ENCODE measurements at places on chromosomes 12 and 14. TPM values are rescaled to one million over a fixed set of nuclear protein-coding genes. Genes with fewer than 3 reads are reported as not detected.

The LRRC23 gene
- 7.0 TPM for total RNA-seq

The PLXNC1 gene
- 6.1 TPM for total RNA-seq

GRCh38 chr12:105876396-105876927 is 262.3 kb downstream of the NUAK1 start:
- no peak for DNase-seq

DNA sequence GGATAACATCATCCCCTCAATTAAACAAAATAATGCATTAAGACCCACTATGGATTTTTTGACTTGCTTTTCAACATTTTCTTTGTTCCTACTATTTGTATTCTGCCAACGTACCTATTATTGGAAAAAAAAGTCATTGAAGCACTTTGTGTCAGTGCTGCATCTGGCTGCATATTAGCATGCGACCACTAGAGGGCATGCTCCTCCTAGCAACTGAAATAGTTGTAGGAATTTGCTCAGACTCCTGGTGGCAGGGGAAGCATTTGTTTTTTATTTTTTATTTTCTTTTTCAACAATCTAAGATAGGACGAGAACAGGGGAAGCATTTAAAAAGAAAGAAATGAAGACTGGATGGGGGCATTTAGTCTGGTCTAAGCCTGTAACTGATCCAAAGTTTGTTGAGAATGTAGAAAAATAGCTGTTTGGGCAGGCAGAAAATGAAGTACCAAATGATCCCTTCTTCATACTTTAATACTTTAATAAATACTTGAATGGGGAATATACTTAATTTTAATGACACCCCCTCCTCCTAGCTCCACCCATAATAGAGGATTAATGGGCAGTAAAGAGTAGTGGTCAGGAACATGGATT is 14.5 kb upstream of the CLEC4A start:
- peak; percentile 90 for DNase-seq

GRCh38 chr12:105641749-105642148 is 311.3 kb downstream of the C12orf75 start:
- DNase-seq, result no peak

DNA sequence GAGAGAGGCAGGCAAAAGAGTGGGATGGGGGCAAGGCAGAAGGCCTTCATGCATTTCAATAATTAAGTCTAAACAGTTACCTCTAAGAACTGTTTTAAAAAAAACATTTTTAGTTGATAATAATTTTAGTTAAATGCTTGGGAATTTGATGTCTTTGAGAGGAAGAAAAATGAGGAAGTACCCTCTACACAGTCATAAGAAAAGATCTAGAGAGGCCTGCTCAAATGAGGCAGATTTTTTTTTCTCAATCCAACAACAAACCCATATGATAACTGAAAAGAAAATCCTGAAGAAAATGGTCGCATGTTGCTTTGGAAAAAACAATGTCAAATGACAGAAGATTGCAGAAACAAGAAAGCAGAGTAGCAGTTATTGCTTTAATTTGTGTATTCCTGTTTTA is 25.6 kb downstream of the SINHCAF start:
- no peak for DNase-seq

DNA sequence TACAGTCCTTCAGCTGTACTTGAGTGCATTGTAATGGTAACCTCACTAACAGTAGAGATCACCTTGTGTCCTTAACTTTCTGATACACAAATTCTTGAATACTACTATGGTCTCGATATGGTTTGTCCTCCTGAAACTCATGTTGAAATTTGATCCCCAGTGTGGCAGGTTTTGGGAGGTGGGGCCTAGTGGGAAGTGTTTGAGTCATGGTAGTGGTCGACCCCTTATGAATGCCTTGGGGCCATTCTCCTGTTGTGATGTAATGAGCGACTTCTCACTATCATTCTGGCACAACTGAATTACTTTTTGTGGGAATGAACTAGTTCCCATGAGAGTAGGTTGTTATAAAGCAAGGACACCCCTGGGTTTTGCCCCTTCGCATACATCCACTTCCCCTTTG is 52.3 kb downstream of the IPO8 start:
- no peak for DNase-seq

- DNase-seq, result peak; percentile 2
Measured at GRCh38 chr12:114194956-114195355, 211.0 kb downstream of the TBX5 start.

DNA sequence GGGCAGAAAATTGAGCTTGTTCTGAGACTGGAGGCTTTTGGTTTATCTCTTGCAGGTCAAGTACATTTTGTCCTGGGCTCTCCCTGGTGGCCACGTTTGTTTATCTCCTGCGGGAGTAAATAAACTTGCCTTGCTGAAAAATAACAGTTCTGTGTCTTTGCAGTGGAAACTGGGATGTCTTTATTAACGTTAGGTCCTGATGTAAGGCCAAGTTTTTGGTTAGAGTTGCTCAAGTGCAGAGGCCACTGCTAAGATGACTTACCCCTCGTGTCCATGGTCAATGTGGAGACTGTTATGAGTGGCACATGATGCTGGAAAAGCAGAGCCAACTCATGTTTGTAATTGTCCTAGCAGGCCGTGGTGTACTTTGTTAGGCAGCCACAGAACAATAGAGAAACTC is 3.8 kb downstream of the PTPN11 start:
- DNase-seq, result peak; percentile 21

DNA sequence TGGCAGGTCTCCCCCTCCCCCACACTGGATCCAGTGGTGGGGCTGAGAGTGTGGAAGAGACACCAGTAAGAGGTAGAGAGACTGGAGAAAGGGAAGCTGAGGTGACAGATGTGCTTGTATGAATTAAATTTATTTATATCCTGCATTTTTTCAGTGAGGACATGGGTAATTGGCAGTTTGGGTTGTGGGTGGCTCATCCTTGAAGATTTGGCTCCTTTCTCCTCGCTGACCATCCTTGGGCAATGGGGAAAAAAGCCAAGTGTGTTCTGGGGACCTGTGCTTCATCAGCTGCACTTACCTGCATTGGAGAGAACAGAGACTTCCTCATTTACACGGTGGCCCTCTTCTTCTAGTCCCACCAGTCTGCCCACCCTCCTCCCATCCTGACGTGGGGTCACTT is 86.4 kb downstream of the RFX4 start:
- no peak for DNase-seq

DNA sequence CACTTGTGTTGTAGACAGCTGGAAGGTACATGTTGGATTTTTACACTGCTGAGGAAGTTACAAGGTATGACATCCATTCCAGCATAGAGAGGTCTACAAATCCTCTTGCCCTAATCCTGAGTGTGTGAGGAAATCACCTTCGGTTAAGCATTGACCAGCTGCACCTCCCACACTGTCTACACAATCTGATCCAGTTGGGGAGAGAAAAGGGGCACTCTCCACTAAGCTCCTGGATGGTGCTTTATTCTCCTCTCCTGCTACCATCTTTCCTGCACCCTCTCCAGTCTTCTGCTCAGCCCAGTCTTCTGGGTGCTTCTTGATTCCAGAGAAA is at the start of gene OR6J1:
Gene OR6J1, minus strand, starts transcription at position 48 of the 331 bp plus-strand sequence. CDS start 9,541 bp downstream, outside the sequence.
- no peak for DNase-seq

All from fibroblast of the aortic adventitia (primary cell).